GM12892 (cell line): ENCODE measurements at places on chromosomes 4 and X.
A peak's percentile ranks its signal among the peaks of the same experiment; 100 is the strongest.

- DNase-seq, result peak; percentile 39
Observed at GRCh38 chr4:1246111-1246881, 2.6 kb downstream of the CTBP1 start.

- no peak for DNase-seq
Observed at GRCh38 chr4:103786014-103786413, 66.2 kb upstream of the TACR3 start.

GRCh38 chr4:89397441-89397840 lies 89.8 kb upstream of the GPRIN3 start:
- DNase-seq, result no peak

DNA sequence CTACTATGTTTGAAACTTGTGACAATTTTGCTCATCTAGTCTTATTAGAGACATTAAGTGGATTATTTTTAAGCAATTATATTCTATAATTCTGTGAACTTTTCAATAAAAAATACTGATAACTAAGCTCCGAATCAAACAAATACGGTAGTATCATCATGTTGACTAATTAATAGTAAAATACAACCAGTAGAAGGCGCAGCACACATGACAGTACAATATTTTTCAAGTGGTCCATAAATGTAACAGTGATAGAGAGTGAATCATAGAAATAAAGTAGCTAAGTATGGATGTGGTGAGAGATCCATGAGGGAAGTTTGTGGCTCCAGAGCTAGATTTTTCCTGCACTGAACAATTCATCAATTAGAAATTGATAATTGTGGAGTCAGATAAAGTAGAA lies 666.2 kb downstream of the KCTD8 start:
- no peak for DNase-seq

- DNase-seq, result no peak
Observed at GRCh38 chrX:18887825-18888212, 96.1 kb downstream of the PHKA2 start.
